ENCODE measurements at places on chromosomes 11 and 22. TPM values are rescaled to one million over a fixed set of nuclear protein-coding genes. Genes with fewer than 3 reads are reported as not detected.

The FAM83F gene
- not detected for total RNA-seq

- no peaks in the 10 kb centered on the region for H3K27me3 ChIP-seq
- H3K27ac ChIP-seq = peak overlapping the region; percentile 90
- DNase-seq = no peak
- H3K36me3 ChIP-seq = no peaks in the 10 kb centered on the region
Measured at GRCh38 chr11:117328375-117329010, 839 bp downstream of the CEP164 start.

The TEX54 gene
- total RNA-seq = not detected

DNA sequence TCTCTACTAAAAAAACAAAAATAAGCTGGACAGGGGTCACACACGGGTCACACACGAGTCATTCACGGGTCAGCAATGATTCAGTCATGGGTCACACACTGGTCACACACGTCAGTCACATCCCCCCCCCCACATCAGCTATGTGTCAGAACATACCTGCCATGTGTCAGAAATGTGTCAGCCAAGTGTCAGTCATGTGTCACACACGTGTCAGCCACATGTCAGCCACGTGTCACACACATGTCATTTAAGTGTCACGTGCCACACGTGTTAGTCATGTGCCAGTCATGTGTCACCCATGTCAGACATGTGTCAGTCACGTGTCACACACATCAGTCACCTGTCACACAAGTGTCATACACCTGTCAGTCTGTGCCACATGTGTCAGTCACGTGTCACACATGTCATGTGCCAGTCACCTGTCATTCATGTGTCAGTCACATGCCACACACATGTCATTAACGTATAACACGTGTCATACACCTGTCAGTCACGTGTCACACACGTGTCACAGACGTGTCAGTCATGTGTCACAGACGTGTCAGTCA, 28.7 kb upstream of the MMP20 start:
- no peak overlapping the region for H3K4me3 ChIP-seq
- H3K27ac ChIP-seq = no peak overlapping the region
- no peaks in the 10 kb centered on the region for H3K4me1 ChIP-seq
- H3K36me3 ChIP-seq = no peaks in the 10 kb centered on the region

- H3K27me3 ChIP-seq = no peaks in the 10 kb centered on the region
- no peaks in the 10 kb centered on the region for H3K4me1 ChIP-seq
- DNase-seq = no peak
- no peak overlapping the region for H3K27ac ChIP-seq
Measured at GRCh38 chr11:32288276-32288675, 147.1 kb downstream of the WT1 start.

DNA sequence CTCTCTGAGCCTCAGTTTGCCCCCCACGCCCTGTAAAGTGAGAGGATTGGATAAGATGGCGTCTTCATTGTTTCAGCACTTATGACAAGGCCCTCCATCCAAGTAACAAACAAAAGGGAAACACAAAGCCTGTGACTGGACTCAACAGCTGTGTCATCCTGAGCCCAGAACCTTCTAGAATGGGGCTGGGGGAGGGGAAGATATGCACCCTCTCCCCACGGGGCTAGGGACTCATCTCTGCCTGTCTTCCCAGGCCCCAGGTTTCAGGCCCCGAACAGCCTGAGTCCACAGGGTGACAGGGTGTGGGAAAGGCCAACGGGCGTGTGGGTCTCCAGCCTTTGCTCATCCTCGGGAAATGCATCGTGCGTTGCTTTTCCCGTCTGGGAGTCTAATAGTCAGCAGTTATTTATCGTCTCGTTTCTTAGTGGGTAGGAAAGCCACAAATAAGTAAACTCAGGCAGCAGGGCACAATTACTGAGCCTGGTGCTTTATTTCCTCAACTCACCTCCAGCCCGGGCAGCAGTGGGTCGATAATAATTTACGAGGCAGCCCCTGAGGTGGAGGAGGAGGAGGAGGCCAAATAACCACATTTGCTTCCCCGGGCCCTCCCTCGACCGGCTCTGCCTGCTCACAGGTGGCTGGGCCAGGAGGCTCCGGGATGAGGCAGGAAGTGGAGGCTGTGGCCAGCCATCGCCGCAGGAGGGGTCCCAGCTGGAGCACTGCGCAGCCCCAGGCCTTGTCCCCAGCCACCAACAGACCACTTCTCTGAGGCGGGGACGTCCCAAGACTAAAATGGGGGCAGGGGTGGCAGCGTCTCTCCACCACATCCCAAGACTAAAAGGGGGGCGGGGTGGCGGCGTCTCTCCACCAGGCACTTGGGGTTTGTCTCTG, 54.4 kb downstream of the FLRT1 start:
- DNase-seq = no peak
- H3K27ac ChIP-seq = no peak overlapping the region
- peaks cover 28% of the 10 kb centered on the region for H3K4me1 ChIP-seq
- H3K36me3 ChIP-seq = no peaks in the 10 kb centered on the region
- no peak overlapping the region for H3K4me3 ChIP-seq

DNA sequence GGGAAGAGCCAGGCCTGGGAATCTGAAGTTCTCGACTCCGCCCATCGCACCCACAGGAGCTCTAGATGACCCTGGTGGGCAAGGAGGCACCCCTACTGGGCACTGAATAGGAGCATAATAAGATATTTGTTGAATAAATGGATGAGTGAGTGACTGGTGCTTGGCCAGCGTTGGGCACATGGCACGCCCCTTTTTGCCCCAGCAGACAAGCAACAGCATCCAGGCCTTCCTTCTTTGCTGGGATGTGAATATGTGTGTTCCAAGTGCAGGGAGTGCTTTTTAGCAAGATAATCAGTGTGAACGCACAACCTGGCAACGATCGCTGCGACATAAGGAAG, 443 bp upstream of the CELF1 start:
- peaks cover 11% of the 10 kb centered on the region for H3K4me1 ChIP-seq
- peaks cover 3% of the 10 kb centered on the region for H3K36me3 ChIP-seq
- peak overlapping the region; percentile 47 for H3K27ac ChIP-seq
- DNase-seq = peak; percentile 91

The COPB1 gene
- total RNA-seq = 257 TPM

- no peak overlapping the region for H3K27ac ChIP-seq
- H3K4me3 ChIP-seq = no peak overlapping the region
- H3K27me3 ChIP-seq = no peaks in the 10 kb centered on the region
Measured at GRCh38 chr22:27514601-27515523, 286.7 kb downstream of the MN1 start.

DNA sequence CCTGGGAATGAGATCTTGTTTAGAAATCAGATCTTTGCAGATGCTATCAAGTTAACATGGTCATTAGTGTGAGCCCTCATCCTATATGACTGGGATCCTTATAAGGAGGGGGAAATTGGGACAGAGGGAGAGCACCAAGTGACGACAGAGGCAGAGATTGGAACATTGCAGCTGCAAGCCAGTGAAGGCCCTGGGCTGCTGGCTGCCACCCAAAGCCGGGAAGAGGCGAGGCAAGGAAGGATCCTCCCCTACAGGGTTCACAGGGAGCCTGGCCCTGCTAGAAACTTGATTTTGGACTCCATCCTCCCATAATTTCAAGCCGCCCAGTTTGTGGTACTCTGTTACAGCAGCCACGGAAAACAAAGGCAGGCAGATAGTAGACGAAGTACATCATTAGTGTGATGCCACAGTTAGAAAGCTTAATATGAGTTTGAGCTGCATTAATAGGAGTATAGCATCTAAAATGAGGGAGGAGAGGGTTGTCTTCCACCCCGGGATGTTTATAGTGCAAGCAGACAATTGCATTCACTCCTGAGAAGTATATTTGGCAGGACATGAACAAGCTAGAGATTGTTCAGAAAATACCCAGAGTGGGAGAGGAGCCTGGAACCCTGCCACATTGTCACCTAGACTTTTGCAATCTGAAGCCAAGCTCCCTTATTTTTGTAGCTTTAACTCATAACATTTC, 56.8 kb upstream of the CLMP start:
- H3K4me3 ChIP-seq = no peak overlapping the region
- no peaks in the 10 kb centered on the region for H3K27me3 ChIP-seq
- H3K36me3 ChIP-seq = no peaks in the 10 kb centered on the region
- no peak overlapping the region for H3K27ac ChIP-seq
- peak; percentile 73 for DNase-seq
- peaks cover 25% of the 10 kb centered on the region for H3K4me1 ChIP-seq

- peak overlapping the region; percentile 100 for H3K27ac ChIP-seq
- DNase-seq = peak; percentile 95
- H3K4me1 ChIP-seq = peaks cover 80% of the 10 kb centered on the region
- H3K4me3 ChIP-seq = no peak overlapping the region
Measured at GRCh38 chr22:30208631-30209603, 37.6 kb downstream of the LIF start.

DNA sequence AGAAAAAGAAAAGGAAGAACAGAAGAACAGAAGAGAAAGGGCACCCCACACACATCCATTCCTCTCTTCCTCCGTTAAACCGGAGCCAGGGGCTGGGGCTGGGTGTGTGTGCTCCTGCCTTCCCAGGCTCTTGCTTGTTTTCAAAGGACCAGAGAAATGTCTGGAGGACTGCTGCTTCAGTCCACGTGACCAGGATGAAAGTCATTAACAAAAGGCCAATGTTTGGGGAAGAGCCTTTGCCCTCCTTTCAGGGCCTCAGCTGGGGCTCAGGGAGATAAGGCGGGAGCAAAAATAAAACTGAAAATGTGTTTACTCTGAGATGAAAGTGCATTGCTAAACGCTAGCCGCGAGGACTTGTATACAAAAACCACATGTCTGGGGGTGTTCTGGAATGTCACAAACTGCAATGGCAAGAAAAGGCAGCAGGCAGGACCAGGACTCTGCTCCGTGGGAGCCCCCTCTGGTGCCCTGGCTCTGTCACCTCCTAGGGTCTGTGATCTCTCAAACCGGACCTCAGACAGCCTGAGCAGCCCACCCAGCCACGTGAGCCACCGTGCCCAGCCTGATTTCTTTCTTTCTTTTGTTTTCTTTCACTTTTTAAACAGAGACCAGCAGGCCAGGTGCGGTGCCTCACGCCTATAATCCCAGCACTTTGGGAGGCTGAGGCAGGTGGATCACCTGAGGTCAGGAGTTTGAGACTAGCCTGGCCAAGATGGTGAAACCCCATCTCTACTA, 31.6 kb upstream of the MYH9 start:
- peak overlapping the region; percentile 20 for H3K27ac ChIP-seq
- no peaks in the 10 kb centered on the region for H3K36me3 ChIP-seq
- peaks cover 16% of the 10 kb centered on the region for H3K4me1 ChIP-seq
- H3K27me3 ChIP-seq = no peaks in the 10 kb centered on the region

DNA sequence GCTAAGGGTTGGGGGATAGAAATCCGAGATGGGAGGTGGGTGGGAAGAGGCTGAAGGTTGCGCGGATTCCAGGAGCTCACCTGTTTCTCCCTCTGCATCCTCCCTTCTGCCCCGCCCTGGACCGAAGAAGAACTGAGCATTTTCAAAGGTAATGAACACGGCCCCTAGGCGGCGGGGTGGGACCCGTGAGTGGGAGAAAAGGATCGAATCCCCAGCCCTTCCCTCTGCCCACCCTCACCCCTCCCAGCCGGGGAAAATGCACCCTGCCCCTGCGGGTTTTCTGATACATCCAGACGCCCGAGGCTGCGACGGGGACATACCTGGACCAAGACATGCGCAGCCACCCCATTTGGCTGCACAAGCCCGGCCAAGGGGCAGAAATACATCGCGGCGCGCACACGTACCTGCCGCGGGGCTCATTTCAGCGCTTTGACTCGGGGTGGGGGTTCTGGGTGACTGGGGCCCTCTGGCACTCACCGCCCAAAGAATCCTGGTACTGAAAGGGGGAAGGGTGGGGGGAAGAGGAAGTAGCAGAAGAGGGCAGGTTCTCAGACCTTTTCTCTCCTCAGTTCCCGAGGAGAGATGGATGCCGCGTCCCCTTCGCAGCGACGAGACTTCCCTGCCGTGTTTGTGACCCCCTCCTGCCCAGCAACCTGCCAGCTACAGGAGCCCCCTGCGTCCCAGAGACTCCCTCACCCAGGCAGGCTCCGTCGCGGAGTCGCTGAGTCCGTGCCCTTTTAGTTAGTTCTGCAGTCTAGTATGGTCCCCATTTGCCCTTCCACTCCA, 6.0 kb downstream of the VSIG2 start:
- H3K27ac ChIP-seq = no peak overlapping the region
- peaks cover 12% of the 10 kb centered on the region for H3K4me1 ChIP-seq
- peaks cover 58% of the 10 kb centered on the region for H3K27me3 ChIP-seq
- peak; percentile 88 for DNase-seq
- peak overlapping the region; percentile 79 for H3K4me3 ChIP-seq

The EHF gene
- total RNA-seq = not detected

DNA sequence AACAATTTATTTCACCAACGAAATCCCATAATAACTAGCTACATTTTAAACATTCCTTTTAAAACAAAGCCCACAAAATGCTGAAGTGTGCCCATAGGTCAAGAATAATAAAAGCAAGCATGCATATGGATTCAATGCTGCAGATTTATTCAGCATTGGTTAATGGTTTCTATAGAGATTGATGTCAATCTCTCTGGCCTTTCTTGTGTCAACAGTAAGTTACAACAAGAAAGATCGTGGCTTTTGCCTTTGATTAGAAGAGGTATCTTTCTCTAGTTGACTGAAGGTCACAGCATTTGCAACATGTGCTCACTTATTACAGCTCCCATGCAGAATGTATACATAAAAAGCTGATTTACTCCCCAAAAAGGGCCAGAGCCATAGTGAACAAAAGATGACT, 1.4 kb upstream of the SOX6 start:
- no peak overlapping the region for H3K27ac ChIP-seq
- no peak for DNase-seq
- no peak overlapping the region for H3K4me3 ChIP-seq
- no peaks in the 10 kb centered on the region for H3K27me3 ChIP-seq
- peaks cover 10% of the 10 kb centered on the region for H3K4me1 ChIP-seq
- no peaks in the 10 kb centered on the region for H3K36me3 ChIP-seq

DNA sequence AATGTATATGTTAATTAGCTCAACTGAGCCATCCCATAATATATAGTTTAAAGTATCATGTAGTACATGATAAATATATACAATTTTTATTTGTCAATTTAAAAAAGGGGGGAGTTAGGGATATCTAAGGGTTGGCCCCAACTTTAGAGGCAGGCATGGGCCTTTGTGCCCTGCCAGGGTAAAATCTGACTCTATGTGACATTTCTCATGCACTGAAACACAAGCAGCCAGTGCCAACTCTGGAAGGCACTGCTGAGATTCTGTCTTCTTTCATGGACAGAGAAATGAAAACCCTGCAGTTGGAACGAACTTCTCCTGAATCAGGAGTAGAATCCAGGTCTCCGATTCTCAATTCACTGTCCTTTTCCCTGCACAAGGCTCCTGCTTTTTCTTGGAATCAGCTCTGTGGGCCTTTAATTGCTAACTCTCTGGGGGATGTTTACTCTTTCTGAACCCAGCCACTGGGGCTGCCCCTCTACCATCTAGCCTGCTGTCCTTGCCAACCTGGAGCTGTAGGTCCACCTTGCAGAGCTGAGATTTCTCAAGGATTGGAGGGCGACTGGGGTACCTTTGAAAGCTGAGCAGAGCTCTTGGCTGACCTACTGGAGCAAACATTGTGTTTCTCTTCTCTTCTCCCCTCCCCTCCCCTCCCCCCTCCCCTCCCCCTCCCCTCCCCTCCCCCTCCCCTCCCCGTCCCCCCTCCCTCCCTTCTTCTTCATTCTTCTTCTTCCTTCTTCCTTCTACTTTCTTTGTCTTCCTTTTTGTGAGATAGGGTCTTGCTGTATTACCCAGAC, 26.7 kb downstream of the SLC5A1 start:
- peaks cover 26% of the 10 kb centered on the region for H3K27me3 ChIP-seq
- no peak overlapping the region for H3K27ac ChIP-seq
- H3K4me1 ChIP-seq = no peaks in the 10 kb centered on the region
- no peak for DNase-seq
- H3K36me3 ChIP-seq = no peaks in the 10 kb centered on the region

All from osteoblast (primary cell).